ENCODE measurements at places on chromosomes 11 and 22. TPM values are rescaled to one million over a fixed set of nuclear protein-coding genes. Genes with fewer than 3 reads are reported as not detected.

DNA sequence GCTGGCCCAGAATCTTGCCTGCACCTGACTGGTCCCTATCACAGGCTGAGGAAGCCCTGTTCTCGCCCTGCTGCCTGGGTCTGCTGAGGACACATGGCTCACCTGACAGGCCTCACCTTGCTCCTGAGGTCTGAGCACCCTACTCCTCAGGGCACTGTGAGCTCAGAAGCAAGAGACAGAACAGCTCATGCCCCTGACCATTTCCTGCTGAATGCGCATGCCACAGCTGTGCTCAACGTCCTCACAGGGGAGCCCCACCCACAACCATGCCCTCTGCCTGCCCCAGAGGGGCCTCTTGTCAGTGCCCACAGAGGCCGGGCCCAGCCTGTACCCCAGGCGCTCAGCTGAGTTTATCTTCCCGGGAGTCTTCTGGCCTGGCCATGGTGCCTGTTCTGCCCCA, 2.8 kb upstream of the TSPO start:
- H3K27ac ChIP-seq: no peak overlapping the region
- H3K27me3 ChIP-seq: no peaks in the 10 kb centered on the region
- H3K4me3 ChIP-seq: no peak overlapping the region
- H3K36me3 ChIP-seq: no peaks in the 10 kb centered on the region
- no peaks in the 10 kb centered on the region for H3K4me1 ChIP-seq

DNA sequence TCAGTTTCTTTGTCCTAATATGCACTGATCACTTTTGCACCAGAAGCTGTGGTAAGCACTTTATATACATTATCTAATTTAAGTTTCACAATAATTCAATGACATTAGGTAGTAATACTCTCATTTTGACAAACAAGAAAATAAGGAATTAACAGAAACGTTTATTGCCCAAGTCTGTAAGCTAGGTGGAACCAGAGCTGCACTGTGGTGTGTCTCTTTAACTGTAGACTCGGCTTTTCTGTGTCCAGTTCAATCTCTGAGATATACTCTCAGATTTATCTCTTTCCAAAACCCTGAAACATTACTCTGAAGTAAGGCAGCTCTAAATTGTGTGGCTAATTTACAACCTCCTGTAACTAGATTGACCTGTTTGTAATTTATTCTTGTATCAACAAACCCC, 101.1 kb downstream of the MUC15 start:
- no peaks in the 10 kb centered on the region for H3K4me1 ChIP-seq
- H3K27me3 ChIP-seq: no peaks in the 10 kb centered on the region
- no peak for DNase-seq
- H3K36me3 ChIP-seq: no peaks in the 10 kb centered on the region
- no peak overlapping the region for H3K27ac ChIP-seq
- H3K4me3 ChIP-seq: no peak overlapping the region

Gene PRRG4
- total RNA-seq: 2.0 TPM

GRCh38 chr11:78045851-78046485, 17.7 kb upstream of the THRSP start:
- no peaks in the 10 kb centered on the region for H3K27me3 ChIP-seq
- no peaks in the 10 kb centered on the region for H3K4me1 ChIP-seq
- peak; percentile 95 for DNase-seq

Gene SYCE3
- not detected for total RNA-seq

Gene DDX25
- total RNA-seq: 0.30 TPM

Gene UBQLNL
- total RNA-seq: 1.3 TPM

- H3K4me3 ChIP-seq: no peak overlapping the region
- no peaks in the 10 kb centered on the region for H3K27me3 ChIP-seq
- H3K27ac ChIP-seq: no peak overlapping the region
- no peaks in the 10 kb centered on the region for H3K36me3 ChIP-seq
- H3K4me1 ChIP-seq: no peaks in the 10 kb centered on the region
Observed at GRCh38 chr11:100876815-100877520, 189.9 kb downstream of the ARHGAP42 start.

- peak; percentile 55 for DNase-seq
- no peak overlapping the region for H3K27ac ChIP-seq
- no peaks in the 10 kb centered on the region for H3K4me1 ChIP-seq
- H3K36me3 ChIP-seq: no peaks in the 10 kb centered on the region
- no peak overlapping the region for H3K4me3 ChIP-seq
- H3K27me3 ChIP-seq: no peaks in the 10 kb centered on the region
Observed at GRCh38 chr11:14237444-14237961, 121.5 kb downstream of the RRAS2 start.

GRCh38 chr22:40405178-40406062, 35.0 kb downstream of the SGSM3 start:
- no peak overlapping the region for H3K27ac ChIP-seq
- H3K4me1 ChIP-seq: no peaks in the 10 kb centered on the region
- H3K27me3 ChIP-seq: no peaks in the 10 kb centered on the region

- H3K36me3 ChIP-seq: no peaks in the 10 kb centered on the region
- DNase-seq: no peak
- no peak overlapping the region for H3K27ac ChIP-seq
- no peak overlapping the region for H3K4me3 ChIP-seq
- no peaks in the 10 kb centered on the region for H3K27me3 ChIP-seq
Observed at GRCh38 chr11:120869516-120870011, 154.3 kb upstream of the TBCEL start.

Gene TNNI2
- 0.81 TPM for total RNA-seq

GRCh38 chr11:62817129-62817528, 11.9 kb upstream of the NXF1 start:
- no peak overlapping the region for H3K27ac ChIP-seq
- no peaks in the 10 kb centered on the region for H3K27me3 ChIP-seq
- DNase-seq: no peak
- H3K4me1 ChIP-seq: no peaks in the 10 kb centered on the region
- H3K36me3 ChIP-seq: no peaks in the 10 kb centered on the region
- no peak overlapping the region for H3K4me3 ChIP-seq

Gene UCP3
- total RNA-seq: 2.6 TPM

DNA sequence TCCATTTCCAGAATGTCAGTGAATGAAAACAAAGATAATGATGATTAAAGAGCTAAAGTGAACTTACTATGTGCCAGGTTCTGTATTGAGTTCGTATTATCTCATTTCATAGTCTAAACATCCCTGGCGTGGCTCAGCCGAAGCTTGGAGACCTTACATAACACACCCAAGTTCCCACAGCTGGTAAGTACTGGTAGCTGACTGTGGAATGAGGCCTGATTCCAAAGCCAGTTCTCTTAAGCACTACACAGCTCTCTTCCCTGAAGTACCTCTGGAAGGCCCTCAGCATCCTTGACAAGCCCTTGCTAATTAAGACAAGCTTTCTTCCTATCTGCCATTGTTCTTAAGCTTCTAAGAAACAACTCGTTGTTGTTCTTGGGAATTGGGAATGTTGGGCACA, 28.6 kb upstream of the NCAM1 start:
- no peak overlapping the region for H3K27ac ChIP-seq
- H3K4me3 ChIP-seq: no peak overlapping the region
- H3K36me3 ChIP-seq: no peaks in the 10 kb centered on the region

DNA sequence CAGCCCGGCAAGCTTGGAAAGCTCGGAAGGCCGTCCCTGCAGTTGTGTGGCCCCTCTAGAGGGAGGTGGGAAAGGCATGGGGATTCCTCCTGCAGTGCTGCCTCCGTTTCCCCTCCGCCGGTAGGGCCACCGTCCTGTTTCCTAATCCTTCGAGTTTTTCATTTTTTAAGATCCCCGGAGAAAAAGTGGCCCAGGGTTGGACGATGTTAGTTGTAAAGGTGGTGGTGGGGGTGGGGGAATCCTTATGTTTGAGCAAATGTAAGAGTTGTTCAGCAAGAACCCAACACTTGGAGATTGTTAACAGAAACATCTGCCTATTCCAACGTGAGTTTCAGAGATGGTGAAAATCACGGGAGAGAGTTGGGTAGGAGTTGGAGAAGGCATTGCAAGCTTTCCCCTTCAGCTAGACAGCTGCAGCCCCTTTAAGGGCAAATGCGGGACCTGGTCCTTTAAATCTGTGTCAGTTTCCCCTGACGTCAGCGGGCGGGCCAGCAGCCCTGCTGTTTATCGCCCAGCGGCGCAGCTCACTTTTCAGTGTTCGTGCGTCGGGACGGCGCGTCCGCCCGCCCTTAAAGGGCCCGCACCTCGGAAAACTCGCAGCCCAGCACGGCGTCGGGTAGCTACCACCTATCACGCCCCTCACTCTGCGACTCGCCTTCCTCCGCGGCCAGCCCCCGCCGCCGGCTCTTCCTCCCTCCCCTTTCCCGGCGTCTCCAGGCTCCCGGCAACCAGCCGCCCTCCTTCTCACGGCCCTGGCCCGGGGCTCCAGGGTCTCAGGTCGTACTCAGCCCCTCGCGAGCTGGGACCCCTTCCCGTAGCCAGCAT, at the start of gene SIDT2:
TSS of gene SIDT2 (plus strand) at position 534 of the 825 bp plus-strand sequence. CDS start 521 bp downstream, outside the sequence.
- no peaks in the 10 kb centered on the region for H3K27me3 ChIP-seq
- peak; percentile 97 for DNase-seq
- H3K4me3 ChIP-seq: peak within 1 kb of the TSS; percentile 96
- peak within 1 kb of the TSS; percentile 50 for H3K27ac ChIP-seq
- no peaks in the 10 kb centered on the region for H3K36me3 ChIP-seq
- no peaks in the 10 kb centered on the region for H3K4me1 ChIP-seq

DNA sequence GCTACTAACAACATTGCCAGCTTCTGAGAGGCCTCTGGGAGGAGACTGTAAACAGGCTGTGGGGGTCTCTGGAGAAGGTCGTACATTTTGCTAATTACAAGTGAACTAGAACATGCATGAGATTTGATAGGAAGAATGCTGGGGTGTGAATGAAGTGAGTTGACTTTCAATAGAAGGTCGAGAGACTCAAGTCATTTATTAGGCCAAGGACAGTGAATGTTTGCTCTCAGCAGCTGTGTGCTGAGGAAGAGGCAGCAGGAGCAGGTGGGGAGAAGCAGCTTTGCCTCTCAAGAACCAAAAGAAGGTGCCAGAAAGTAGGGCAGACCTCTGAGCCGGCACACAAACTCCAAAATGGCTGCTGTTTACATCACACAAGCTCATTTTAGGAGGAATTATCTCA, 91.7 kb downstream of the PIWIL4 start:
- H3K36me3 ChIP-seq: no peaks in the 10 kb centered on the region
- H3K27ac ChIP-seq: no peak overlapping the region
- H3K4me1 ChIP-seq: no peaks in the 10 kb centered on the region

DNA sequence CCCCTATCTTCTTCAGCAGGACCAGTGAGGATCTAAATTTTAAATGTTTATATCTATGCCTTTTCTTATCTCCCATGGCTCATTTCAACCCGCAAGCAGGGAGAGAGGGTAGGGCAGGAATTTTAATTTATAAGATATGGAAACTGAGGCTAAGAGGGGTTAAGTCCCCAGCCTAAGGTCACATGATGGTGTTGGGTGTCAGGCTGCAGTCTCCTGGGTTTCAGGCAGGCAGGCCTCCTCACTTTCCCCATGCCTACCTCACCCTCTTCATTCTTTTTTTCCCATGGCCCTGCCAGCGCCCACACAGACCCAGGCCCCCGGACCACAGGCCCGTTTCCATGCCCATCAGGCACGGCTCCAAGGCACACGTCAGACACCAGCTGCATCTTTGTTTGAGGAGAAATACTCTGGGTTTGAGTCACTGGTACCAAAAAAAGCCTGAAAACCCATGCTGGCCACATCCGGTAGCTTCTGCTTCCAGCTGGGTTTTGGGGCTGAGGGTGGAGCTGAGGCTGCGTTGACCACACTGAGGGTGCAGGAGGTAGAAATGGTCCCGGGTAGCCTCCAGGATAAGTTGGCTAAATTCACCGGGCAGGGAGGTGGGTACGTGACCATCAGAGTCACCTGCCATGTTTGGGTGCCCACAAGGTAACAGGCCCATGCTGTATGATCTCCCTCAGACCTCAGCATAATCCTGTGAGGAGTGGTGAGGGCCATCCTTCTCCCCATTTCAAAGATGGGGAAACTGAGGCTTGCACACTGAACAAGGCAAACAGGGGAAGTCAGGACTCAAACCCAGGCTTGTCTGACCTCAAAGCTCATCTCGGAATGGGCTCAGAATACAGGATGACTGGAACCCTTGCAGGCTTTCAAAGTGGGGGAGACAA, 7.5 kb downstream of the CRYBB1 start:
- no peak overlapping the region for H3K27ac ChIP-seq
- H3K4me3 ChIP-seq: no peak overlapping the region
- no peaks in the 10 kb centered on the region for H3K36me3 ChIP-seq
- peak; percentile 78 for DNase-seq
- H3K27me3 ChIP-seq: no peaks in the 10 kb centered on the region

Gene MMP27
- not detected for total RNA-seq

DNA sequence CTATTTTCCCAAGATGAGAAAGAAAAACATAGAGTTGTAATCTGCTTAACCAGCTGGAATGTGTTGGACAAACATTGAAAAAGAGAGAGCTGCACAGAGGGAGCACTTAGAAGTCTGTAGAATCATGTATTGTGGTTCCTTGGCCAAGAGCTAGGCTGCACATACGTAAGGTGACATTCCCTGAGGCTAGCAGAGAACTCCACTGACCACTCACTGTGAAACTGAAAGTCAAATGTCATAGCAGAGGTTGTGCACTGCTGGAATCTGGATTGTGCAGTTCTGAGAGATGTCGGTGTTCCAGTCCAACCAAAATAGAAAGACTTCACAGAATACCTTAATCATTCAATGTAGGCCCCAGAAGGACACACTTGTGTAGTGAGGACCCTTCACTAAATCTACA, 772.8 kb upstream of the RAG2 start:
- H3K4me3 ChIP-seq: no peak overlapping the region
- no peak for DNase-seq
- no peak overlapping the region for H3K27ac ChIP-seq

- no peak overlapping the region for H3K4me3 ChIP-seq
- no peak overlapping the region for H3K27ac ChIP-seq
- no peak for DNase-seq
- no peaks in the 10 kb centered on the region for H3K27me3 ChIP-seq
Observed at GRCh38 chr11:38796281-38796680, 2198.2 kb upstream of the RAG2 start.

Gene CHRNA10
- 1.0 TPM for total RNA-seq

DNA sequence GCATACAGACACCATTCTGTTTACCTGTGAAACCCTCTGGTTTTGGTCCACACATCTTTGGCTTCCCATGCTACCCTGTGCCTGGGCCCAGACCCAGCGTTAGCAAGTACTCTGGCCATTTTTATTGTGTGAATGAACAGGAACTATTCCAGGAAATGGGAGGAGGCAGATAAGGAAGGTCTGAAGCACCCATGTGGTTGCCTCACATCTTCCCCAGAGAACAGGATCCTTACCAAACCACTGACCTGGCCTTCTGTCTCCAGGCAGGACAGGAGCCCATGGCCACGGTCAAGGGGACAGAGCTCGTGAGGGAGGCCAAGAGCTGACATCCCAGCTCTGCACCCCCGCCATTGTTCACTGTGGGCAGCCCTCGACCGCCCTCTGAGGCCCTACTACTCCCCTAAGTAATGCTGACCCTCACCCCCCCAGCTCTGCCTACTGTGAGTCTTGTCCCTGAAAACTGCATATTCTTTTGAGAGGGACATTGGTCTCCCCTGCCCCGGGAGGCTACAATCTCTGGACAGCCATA, 97.7 kb upstream of the TP53I11 start:
- no peaks in the 10 kb centered on the region for H3K27me3 ChIP-seq
- DNase-seq: no peak
- H3K36me3 ChIP-seq: no peaks in the 10 kb centered on the region
- no peak overlapping the region for H3K27ac ChIP-seq
- no peak overlapping the region for H3K4me3 ChIP-seq

GRCh38 chr11:113796663-113797259, 17.2 kb downstream of the CLDN25 start:
- DNase-seq: no peak
- no peaks in the 10 kb centered on the region for H3K4me1 ChIP-seq
- no peak overlapping the region for H3K4me3 ChIP-seq

Gene MUC5AC
- total RNA-seq: not detected

Gene TEAD1
- 64.9 TPM for total RNA-seq
